ENCODE measurements at places on chromosomes 5 and 9. TPM values are rescaled to one million over a fixed set of nuclear protein-coding genes. Genes with fewer than 3 reads are reported as not detected.

Gene RNF130
- 30.0 TPM for total RNA-seq

Gene CORO2A
- total RNA-seq: 0.11 TPM

Gene PCDHA1
- 0.06 TPM for total RNA-seq

Gene FREM1
- total RNA-seq: not detected

Gene LCN1
- total RNA-seq: not detected

Gene ABLIM3
- 75.5 TPM for total RNA-seq

Gene NMUR2
- total RNA-seq: not detected

DNA sequence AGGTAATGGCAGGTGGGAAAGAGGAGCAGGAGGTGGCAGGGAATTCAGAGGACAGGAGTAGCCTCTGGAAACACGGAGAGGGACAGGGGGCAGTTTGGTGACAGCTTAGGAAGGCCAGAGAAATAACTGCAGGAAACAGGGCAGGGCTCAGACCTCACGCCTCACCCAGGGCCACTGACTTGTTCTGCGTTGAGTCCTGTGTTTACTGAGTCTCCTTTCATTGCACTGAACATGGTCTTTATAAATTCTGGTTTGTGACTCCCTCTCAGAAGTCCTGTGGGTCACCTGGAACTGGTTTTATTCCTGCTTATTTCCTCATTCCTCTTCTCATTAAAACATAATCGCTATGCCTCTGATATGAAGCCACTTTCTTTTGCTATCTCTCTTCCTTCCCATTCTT lies 55.2 kb upstream of the ZNF622 start:
- no peak for DNase-seq

- DNase-seq: peak; percentile 94
These were observed 106.6 kb upstream of the PITX1 start for GRCh38 chr5:135140446-135141204.

DNA sequence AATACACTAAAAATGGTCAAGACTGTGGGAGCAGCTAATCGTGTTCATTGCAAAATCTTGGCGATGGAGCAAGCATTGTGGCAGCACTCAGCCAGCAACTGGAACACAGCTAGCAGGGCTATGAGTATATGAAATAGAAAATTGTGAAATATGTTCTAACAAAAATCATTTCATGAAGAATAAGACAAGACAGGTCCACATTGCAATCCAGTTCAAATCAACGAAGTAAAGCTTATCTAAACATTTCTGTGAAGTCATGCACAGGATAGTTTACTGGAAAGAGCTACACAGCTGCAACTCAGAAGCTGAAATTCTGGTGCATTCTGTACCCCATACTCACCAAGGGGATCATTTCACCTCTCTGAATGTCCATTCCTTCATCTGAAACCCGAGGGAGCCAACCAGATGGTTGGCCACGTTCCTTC lies 5.3 kb upstream of the NFIL3 start:
- DNase-seq: peak; percentile 61

- no peak for DNase-seq
These were observed 3.7 kb downstream of the CLTA start for GRCh38 chr9:36194326-36195000.
